ENCODE measurements at places on chromosomes 3 and 15. TPM values are rescaled to one million over a fixed set of nuclear protein-coding genes. Genes with fewer than 3 reads are reported as not detected.

The CYP1A2 gene
- 32.5 TPM for total RNA-seq

DNA sequence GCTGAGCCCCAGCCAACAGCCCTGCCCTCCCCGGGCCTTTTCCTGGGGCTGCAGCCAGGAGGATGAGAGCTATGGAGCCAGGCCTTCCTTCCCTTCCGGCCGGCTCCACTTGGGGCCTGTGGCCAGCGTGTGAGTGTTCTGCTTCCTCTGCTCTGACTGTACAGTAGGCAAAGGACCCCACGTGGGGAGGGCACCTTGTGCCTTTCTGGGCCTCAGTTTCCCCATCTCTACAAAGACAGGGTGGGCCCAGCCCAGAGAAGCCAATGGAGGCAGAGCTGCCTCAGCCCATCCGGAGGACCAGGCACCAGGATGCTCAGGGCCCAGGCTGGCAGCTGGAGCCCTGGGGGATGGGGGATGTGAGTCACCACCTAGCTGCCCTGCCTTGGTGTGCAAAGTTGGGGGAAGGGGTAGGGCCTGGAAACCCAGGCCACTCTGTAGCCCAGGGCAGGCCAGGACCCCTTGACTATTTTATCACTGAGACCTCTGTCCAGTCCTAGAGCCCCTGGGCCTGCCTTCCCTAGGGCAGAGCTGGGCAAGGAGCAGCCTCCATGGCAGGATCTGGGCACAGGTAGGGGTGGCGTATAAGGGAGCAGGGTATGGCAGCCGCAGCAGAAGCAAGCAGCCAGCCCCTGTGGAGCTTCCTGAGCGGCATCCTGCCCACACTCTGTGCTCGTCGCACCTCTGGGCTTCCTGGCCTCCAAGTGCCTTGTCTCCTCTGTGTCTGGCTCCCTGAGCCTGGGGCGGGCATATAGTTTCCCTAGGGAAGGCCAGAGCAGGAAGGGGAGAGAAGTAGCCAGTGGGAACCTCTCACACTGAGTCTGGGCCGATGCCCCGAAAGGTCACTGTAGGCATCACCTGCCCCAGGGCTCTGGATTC lies 1.8 kb downstream of the PSTPIP1 start:
- no peaks in the 10 kb centered on the region for H3K27me3 ChIP-seq
- no peaks in the 10 kb centered on the region for H3K4me1 ChIP-seq
- no peak overlapping the region for H3K4me3 ChIP-seq
- DNase-seq, result no peak
- H3K27ac ChIP-seq, result peak overlapping the region; percentile 20
- no peaks in the 10 kb centered on the region for H3K36me3 ChIP-seq

GRCh38 chr3:62467966-62468722 lies 94.8 kb upstream of the FEZF2 start:
- H3K27ac ChIP-seq, result no peak overlapping the region
- DNase-seq, result no peak
- H3K4me1 ChIP-seq, result no peaks in the 10 kb centered on the region
- H3K27me3 ChIP-seq, result no peaks in the 10 kb centered on the region
- H3K4me3 ChIP-seq, result no peak overlapping the region
- H3K36me3 ChIP-seq, result no peaks in the 10 kb centered on the region

DNA sequence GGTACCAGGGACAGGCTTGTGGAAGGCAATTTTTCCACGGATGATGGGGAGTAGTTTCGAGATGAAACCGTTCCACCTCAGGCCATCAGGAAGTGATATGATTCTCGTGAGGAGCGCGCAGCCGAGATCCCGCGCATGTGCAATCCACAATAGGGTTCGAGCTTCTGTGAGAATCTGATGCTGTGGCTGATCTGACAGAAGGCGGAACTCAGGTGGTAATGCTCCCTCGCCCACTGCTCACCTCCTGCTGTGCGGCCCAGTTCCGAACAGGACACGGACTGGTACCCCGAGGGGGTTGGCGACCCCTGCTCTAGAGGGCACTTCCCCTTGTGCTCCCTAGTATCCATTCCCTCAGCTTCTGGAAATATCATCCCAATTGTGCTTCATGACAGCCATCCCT lies 99.9 kb downstream of the PLD1 start:
- H3K27ac ChIP-seq, result no peak overlapping the region
- DNase-seq, result no peak
- H3K4me1 ChIP-seq, result no peaks in the 10 kb centered on the region
- H3K36me3 ChIP-seq, result peaks cover 26% of the 10 kb centered on the region

DNA sequence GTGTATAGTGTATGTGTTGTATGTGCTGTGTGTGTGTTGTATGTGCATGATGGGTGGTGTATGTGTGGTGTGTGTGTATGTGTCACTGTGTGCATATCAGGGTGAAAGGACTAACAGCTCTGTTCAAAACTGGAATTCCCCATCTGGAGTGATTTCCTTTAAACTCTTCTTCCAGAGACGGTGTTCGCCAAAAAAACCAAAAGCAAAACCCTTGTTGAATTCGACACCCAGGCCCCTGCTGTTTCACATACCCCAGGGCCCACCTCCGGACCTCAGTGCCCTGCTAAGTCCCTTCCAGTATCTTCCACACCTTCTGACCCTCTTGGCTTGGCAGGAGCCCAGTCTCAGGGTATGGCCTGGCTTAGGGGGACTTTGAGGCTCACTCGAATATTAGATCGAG lies 44.9 kb upstream of the SEC13 start:
- H3K4me3 ChIP-seq, result no peak overlapping the region
- H3K4me1 ChIP-seq, result no peaks in the 10 kb centered on the region
- DNase-seq, result no peak
- H3K36me3 ChIP-seq, result peaks cover 64% of the 10 kb centered on the region
- no peaks in the 10 kb centered on the region for H3K27me3 ChIP-seq
